NCI-H1436 (cell line): ENCODE measurements at places on chromosomes 2 and 18.
A peak's percentile ranks its signal among the peaks of the same experiment; 100 is the strongest.

DNA sequence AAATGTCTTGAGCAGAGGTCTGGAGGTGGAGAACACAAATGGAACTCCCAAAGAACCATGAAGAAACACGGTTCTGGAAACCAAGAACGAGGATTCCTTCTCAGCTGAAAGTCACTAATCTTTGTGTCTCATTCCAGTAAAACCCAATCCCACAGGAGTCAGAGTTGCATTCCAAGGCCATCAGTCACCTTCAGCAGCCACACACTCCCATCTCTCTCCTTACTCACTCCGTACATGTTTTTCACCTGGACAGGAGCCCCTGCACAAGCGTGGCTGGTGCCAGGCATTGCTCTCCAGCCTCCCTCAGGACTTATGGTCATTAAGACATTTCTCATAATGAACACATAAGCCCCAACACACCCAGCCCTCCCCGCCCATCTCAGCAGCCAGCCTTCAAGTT is 175.4 kb upstream of the SIX2 start:
- DNase-seq = no peak

DNA sequence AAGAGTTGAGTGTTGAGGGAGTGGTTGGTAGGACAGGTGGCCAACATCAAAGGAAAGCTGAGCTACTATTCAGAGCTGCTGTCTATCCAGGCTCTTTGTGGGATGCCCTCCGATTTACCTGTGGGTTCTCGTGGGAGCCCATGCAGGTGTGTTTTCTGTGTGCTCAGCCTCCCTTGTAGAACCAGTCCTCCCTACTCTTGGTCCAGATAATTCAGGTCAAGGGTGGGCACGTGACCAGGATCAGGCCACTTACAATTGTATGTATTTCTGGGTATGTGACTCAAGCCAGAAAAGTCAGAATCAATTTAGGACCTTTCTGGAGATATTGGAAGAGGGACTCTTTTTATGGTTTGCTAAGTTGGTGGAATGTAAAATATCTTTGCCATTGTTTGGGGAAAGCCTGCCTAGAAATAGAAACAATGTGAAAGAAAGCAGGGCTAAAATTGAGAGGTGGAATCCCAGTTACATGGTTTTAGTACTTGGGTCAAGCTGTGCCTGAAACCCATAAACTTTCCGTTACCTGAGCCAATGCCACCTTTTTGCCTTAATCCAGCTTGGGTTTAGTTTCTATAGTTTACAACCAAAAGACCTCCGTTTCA is 93.2 kb downstream of the PDCL3 start:
- no peak for DNase-seq

GRCh38 chr2:8028981-8029380 is 652.9 kb upstream of the ID2 start:
- no peak for DNase-seq

DNA sequence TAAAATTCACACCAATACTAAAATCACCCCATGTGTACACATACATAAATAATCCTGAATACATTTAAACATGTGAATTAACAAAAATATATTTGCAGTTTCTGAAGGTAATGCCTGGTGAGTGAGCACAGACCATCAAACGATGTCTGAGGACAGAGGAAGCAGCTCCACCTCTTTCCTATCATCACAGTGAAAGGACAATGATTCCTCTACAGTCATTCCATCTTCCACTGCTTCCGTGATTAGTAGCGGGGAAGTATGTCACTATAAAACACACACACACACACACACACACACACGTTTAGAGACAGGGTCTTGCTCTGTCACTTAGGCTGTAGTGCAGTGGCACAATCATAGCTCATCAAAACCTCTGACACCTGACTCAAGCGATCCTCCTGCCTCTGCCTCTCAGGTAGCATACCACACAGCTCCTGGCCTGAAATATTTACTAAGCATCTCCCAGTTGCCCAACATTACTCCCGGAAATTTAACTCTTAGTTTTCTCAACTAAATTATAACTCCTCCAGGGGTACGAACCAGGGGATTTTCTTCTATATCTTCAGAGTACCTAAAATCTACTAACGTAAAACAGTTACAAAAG is 12.8 kb downstream of the FAM210A start:
- DNase-seq = no peak

DNA sequence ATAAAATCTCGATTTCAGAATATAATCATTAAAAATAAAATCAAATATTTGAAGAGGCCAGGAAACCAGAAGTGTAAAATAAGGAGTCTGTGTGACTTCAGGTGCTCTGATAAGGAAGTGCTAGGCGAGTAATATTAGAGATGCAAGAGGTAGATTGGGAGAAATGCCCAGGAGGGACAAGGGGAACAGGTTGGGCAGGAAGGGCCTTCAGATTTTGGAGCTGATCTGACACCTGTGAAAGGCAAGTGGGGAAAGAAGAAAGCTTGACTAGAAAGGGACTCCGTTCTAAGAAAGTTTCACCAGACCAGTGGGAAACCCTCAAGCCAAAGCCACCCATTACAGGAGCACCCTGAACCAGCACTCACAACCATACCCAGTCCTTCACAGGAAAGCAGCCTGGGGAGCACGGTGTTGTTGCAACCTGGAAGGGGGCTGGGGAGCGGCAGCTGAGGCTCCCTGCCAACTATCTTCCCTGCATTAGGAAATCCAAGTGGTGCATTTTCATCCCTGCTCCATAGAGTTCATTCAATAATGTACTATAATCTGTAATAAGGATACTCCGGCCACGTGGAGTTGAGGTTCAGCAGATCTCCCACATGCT is 57.5 kb upstream of the GREB1L start:
- no peak for DNase-seq

DNA sequence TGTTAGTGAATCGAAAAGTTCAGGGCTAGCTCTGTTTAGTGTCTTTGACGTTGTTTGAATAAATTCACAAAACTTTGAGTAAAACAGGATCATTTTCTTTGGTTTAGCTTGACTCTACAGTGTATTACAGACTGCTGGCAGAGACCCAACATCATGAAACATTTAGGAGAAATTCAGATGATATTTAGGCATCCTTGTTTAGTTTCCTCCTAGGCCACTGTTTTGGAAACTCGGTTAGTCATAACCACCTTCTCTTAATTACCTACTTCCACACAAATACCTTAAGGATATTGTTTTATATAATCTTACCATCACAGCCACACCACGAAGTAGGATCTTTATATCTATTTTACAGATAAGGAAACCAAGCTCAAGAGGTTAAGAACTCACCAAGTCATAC is 7.8 kb downstream of the LIMS1 start:
- DNase-seq = no peak

GRCh38 chr2:43006834-43007543 is 214.6 kb upstream of the HAAO start:
- no peak for DNase-seq

GRCh38 chr2:21939967-21940366 is 816.2 kb downstream of the TDRD15 start:
- DNase-seq = no peak

DNA sequence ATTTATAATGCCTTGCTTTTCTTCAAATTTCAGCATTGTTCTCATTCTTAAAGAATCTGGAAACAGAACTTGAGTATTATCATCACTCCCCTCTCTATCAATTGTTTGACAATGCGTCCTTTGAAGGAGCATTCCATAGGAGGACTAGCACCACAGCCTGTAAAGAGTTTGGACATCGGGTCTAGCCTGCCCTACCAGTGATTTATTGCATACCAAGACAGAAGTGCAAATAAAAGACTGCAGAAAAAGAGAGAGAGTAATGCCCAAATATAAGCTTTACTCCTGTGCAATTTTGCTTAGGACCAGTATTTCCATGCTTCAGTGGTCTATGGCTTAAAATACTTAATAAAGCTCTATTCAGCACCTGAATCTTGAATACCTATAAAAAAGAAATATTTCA is 55.4 kb upstream of the MAP2 start:
- no peak for DNase-seq

GRCh38 chr2:219551441-219552381 is 7.9 kb downstream of the TMEM198 start:
- DNase-seq = no peak

DNA sequence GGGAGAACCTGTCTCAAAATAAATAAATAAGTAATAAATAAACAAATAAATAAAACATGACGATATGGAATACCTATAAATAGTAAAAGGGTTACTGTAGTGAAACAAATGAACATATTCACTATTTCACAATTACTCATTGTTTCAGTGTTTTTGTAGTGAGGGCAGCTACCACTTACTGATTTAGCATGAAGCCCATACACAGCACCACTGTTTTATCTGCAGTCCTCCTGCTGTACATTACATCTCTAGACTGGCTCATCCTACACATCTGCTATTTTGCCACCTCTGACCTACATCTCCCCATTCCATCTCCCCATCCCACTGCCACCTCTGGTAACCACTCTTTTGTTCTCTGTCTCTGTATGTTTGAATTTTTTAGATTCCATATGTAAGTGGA is 332.7 kb upstream of the SMIM21 start:
- no peak for DNase-seq

GRCh38 chr2:21650569-21650968 is 526.8 kb downstream of the TDRD15 start:
- no peak for DNase-seq

- no peak for DNase-seq
These were observed 47.7 kb downstream of the MYO7B start for GRCh38 chr2:127582863-127583861.

DNA sequence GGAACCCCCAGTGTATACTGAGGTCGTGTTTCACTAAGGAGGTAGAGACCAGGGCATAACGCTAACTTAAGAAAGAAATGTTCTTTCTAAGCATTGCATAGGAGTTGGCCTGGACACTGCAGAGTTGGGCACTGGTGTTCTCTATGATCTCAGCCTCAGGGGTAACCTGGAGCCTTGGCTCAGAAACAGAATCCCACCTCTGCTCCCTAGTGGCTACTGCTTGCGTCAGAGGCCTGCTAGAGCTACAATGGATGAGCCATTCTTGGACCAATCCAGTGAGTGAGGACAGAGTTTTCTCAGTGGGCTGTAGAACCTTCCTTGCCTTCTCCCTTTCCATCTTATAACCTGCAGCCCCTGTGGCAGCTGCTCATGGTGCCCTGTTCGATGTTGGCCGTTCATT is 324.4 kb upstream of the CELF4 start:
- DNase-seq = no peak

- peak; percentile 78 for DNase-seq
These were observed 384.3 kb upstream of the SYT4 start for GRCh38 chr18:43661570-43661969.

GRCh38 chr2:14632133-14632936 is at the start of gene LRATD1:
Gene LRATD1, plus strand, starts transcription at chr2:14632717. Its CDS starts 1,263 bp downstream, at chr2:14633980.
- no peak for DNase-seq

- peak; percentile 23 for DNase-seq
These were observed 98.7 kb downstream of the TCF4 start for GRCh38 chr18:55489034-55489986.

DNA sequence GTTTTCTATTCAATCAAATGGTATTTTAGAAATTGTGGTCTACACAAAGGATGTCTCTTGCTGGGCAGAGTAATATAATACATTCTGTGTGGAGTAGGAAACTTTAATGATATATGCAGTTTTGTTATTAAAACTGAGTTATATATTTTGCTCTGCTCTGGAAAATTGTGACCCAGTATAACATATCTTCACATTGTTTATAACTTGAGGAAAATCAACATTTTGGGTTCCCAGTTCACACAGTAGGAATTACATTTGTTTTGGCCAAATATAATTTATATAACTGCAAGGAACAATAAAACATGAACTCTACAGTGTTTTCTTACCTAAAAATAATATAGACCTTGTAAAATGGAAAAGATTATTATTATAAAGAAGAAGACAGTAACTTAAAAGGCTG is 372.4 kb downstream of the OSR1 start:
- no peak for DNase-seq

DNA sequence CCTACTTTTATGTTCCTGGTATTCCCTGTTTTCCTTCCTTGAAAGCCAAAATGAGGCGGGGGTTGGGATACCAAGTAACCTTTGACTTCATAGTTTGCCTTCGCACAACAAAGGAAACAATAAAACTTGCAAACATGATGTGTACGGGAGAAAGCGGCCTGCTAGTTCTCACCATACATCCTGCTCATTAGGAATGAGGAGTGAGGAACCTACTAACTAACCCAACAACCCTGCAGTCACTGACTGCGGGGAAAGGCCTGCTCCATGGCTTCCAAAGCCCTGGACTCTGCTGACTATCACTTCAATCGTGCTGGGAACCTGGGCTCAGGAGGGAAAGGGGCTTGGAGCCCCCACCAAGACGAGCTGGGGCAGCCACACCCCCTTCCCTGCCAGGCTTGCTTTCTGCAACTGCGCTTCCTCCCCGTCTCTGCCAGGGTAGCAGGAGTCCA is 24.2 kb downstream of the RPL31 start:
- no peak for DNase-seq

GRCh38 chr2:19127616-19128015 is 230.8 kb downstream of the OSR1 start:
- no peak for DNase-seq

DNA sequence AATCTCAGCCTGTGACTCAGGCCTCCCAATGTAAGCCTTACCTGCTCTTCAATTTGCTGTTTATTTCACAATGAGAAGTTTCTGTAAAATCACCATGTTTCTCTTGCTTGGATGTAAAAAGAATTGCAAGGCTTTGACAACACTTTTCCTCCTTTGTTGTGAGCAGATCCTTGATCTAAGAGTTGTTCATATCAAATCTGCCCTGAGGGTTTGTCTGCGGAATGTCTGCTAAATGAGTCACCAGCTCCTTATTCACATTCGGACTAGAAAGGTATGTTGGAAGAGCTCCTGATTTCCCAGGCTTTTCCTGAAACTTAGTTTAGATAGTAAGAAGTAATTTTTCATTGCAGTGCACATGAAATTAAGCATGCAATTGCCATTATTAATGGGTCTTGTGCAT is 268.2 kb upstream of the TCF4 start:
- no peak for DNase-seq

DNA sequence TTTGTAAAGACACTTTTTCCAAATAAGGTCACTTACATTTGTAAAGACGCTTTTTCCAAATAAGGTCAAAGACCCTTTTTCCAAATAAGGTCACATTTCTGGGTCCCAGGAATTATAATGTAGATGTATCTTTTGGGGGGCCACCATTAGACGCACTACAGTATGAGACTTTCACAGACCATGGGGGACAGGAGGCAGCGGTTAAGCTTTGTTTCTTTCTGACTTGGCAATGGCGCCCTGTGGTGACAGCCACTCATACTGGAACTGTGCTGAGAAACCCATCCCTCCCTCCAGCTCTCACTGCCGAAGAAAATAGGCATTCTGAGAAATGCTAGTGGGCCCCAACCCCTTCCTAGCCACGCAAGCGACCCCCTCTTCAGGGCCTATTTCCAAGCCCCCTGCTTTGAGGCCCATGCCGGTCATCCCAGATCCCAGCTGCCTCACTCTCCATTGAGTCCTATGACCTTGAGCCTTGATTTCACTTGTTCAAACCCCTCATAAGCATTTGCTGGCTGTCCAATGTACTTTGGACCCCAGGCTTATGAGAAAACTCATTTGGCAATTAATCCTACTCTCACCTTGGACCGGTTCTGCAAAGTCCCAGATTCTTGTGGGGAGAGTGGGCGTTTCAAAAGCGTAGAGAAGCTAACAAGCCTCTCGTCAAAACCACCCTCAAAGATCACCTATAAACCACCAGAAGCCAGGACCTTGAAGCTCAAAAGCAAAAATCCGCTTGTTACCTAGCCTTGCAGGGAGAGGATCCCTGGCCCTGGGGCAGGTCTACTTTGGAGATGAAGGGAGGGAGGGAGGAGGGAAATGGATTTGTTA is 11.3 kb upstream of the SPATA3 start:
- DNase-seq = no peak
